ENCODE measurements at places on chromosomes 11 and 22. TPM values are rescaled to one million over a fixed set of nuclear protein-coding genes. Genes with fewer than 3 reads are reported as not detected.

The TUB gene
- 0.40 TPM for polyA plus RNA-seq

- DNase-seq, result no peak
Observed at GRCh38 chr11:34027516-34028408, 23.8 kb upstream of the CAPRIN1 start.

The PPP1CA gene
- polyA plus RNA-seq, result 129 TPM

DNA sequence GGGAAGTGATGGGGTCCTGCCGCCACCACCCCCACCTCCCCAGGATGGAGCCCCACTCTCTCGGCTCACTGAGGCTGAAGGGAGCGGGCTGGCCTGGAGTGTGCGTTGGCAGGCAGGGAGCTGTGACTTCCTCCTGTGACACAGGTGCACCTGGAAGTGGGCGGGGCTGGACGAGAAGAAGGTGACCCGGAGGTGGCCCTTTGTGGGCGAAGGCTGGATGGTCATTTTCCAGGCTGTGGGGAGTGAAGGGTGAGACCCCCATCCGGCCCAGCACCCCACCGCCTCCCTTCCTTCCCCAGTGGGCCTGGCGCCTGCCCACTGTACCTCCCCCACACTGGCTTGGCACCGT is 15.3 kb downstream of the IL17REL start:
- DNase-seq, result no peak

The HEPHL1 gene
- 223 TPM for polyA plus RNA-seq

DNA sequence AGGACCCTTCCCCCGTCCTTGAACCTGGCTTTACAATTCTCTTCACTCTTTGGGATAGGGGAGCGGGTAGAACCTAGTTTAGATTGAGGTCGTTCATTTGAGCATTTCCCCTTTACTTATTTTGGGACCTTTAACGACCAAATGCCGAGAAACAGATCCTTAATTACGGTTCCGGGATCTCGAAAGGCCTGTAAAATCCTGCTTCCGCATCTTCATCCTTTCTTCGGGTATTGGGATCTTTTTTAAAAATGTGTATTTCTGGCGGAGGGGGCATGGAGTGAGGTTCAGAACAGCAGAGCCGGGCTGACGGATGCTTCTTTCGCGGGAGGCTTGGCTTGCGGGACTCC is 395 bp upstream of the HIPK3 start:
- no peak for DNase-seq

- DNase-seq, result peak; percentile 35
Observed at GRCh38 chr22:39174498-39175352, 22.2 kb upstream of the CBX7 start.

DNA sequence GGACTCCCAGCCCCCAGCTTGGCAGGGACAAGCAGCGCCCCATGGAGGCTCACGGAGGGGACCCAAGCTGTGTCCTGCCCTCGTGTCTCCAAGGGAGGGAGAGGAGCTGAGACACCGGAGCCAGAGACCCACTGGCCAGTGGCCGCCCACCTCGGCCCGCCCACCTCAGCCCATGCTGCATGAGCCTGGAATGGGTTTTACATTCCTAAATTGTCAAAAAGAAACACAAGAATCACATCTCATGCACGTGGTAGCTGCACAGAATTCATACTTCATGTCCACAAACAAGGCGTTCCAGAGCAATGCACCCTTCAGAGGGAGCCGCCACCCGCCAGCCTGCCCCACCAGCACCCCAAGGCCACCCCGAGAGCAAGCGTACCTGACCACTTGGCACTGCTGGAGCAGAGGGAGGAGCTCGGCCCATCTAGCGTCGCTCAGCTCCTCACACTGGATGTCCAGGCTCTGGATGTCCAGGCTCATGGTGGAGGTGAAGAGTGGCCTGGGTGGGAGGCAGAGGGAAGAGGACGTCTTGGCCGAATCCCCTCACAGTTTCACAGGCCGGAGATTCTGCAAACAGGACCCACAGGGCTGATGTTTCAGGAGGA is 5.3 kb downstream of the RNH1 start:
- no peak for DNase-seq

GRCh38 chr11:13878077-13878476 is 84.4 kb upstream of the SPON1 start:
- DNase-seq, result no peak

DNA sequence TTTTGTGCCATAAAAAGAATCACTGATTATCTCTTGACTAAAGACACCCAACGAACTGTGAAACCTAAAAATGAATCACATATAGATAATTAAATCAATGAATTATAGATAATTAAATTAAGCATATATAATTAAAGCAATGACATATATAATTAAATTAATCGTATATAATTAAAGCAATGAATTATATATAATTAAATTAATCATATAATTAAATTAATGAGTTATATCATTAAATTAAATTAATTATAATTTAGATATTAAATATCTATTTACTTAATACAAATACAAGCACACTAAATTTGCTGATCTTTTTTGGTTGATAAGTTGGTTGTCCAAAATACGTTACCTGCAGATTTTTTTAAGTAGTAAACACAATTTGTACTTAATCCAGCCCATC is 30.9 kb downstream of the POU2AF1 start:
- DNase-seq, result no peak

DNA sequence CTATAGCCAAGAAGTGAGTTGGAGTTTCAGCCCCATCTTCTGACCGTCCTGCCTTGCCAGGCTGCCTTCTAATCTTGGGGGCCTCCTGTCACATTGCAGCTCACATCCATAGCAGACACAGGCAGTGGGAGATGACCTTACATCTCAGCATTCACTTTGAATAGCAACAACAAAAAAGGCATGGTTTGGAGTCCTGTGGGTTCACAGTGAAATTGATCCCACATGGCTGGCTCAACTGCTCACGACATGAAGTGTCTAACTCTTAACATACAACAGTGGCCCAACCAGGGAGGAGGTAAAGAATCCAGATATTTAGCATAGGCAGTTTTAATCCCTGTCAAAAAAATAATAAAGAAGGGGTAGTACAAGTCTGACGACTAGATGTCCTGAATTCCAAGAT is 38.1 kb downstream of the DBX1 start:
- no peak for DNase-seq

GRCh38 chr11:104524254-104524653 is 360.3 kb upstream of the PDGFD start:
- no peak for DNase-seq

The NRGN gene
- 3.3 TPM for polyA plus RNA-seq

DNA sequence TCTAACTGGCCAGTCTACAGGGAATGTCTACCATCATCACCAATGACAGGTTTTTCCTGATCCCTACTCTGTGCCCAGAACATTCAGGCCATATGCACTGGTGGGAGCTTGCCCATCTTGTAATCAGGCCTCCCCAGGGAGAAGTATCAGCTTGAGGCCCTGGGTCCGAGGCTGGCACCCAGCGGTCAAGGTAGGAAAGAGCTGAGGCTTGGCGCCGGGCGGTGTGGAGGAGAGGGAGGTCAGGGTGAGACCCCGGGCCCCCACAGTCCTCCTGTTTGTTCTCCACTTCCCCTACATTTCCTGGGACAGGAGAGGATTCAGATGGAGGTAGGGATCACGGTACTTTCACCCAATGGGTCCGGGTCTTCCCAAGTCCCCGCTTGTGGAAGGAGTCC is 15.5 kb downstream of the TSKU start:
- DNase-seq, result no peak

The OR6A2 gene
- 0.05 TPM for polyA plus RNA-seq

DNA sequence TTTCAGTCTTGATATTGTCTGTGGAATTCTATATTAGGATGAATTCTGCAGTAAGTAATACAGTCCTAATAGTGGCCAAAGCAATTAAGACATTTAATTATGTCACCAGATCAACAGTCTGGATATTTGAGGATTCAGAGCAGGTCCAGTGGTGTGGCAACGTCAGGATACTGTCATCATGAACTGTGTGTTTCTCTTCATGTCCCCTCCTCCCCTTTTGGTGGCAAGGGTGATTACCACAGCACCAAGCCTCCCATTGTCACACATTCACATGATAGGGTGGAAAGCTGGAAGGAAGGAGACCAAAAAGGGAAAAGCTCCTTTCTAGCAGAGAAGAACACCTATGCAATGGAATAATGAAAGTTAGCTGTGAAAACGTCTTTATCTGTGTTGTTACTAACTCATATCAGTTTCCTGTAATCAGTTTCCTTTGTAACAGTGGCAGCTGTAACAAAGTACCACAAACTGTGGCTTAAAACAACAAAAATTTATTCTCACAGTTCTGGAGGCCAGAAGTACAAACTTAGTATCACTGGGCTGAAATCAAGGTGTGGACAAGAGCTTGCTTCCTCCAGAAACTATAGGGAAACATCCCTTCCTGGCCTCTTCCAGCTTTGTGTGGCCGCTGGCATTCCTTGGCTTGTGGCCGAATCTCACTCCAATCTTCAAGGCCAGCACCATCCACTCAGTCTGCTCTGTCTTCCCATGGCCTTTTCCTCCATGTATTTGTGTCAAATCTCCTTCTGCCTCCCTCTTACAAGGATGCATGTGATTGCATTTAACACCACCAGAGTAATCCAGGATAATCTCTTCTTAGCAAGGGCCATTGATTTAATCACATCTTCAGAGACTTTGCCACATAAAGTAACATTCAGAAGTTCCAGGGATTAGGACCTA is 6.5 kb upstream of the RBM14 start:
- no peak for DNase-seq

- DNase-seq, result no peak
Observed at GRCh38 chr11:3867209-3868091, 12.0 kb downstream of the STIM1 start.

GRCh38 chr11:108866781-108867180 is 201.9 kb downstream of the DDX10 start:
- DNase-seq, result no peak

- no peak for DNase-seq
Observed at GRCh38 chr22:43377896-43378704, 33.7 kb upstream of the MPPED1 start.

- DNase-seq, result no peak
Observed at GRCh38 chr11:96112192-96113128, 188.6 kb upstream of the MTMR2 start.

DNA sequence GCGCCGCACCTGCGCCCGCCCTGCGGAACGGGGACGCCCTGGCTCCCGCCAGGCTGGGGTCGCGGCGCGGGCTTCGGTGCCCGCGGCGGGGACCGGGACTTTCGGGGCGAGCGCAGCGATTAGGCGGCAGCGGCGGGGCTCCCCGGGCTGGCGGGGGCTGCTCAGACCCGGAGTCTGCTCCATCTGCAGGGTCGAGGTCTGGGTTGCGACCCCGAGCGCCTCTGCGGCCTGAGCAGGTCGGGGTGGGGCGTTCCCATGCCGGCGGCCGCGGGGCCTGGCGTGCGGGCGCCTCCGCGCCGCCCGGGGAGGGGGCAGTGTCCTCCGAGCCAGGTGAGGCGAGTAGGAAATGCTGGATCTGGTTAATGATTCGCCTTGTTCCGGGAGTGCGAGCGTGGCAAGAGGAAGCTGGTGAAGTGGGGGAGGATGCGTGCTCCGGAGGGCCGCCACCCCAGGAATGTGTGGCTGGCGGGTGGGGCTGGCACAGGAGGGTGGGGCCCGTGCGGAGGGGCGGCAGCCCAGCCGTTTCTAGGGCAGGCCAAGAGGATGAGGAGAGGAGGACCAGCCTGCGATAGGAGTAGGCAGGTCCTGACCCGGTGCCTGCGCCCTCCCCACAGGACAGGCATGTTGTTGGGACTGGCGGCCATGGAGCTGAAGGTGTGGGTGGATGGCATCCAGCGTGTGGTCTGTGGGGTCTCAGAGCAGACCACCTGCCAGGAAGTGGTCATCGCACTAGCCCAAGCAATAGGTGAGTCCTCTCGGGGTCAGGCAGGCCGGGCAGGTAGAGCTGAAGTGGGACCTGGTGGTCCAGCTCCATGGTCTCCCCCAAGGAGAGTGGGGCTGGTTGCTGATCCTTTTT is 606 bp downstream of the RASSF7 start:
- DNase-seq, result peak; percentile 45

DNA sequence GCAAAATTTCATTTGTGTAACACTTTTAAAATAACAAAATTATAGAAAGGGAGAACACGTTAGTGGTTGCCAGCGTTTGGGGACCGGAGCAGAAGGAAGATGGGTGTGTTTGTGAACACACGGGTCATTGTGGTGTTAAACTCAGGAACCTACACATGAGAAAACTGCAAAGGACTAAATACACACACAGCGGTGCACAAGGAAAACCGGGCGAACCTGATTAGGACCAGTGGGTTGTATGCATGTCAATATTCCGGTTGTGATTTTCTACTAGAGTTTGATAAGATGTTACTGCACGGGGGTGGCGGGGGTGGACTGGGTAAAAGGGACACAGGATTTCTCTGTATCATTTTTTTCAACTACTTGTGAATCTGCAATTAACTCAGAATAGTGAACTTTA is 351.2 kb downstream of the OPCML start:
- DNase-seq, result no peak

GRCh38 chr11:65867284-65868071 is 5.1 kb downstream of the EFEMP2 start:
- DNase-seq, result no peak

GRCh38 chr11:77467993-77468392 is 5.9 kb downstream of the PAK1 start:
- DNase-seq, result no peak

DNA sequence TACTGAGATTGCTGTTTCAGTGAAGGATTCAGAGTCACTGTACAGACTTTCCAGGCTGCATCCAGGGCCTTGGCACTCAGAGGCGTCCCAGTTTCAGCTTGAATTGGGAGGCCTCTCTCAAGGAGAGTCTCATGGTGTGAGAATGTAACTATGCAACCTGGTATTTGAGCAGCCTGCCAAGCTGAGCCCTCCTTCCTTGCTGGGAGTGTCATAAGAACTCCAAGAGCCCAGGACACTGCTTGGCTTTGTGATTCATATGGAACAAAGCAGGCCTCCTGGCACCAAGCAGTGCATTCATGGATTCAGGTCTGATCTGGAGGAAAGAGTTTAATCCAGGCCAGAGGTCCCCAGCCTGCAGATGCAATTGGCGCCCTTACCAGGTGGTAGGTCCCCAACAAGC is 171.7 kb downstream of the DBX1 start:
- DNase-seq, result peak; percentile 40

DNA sequence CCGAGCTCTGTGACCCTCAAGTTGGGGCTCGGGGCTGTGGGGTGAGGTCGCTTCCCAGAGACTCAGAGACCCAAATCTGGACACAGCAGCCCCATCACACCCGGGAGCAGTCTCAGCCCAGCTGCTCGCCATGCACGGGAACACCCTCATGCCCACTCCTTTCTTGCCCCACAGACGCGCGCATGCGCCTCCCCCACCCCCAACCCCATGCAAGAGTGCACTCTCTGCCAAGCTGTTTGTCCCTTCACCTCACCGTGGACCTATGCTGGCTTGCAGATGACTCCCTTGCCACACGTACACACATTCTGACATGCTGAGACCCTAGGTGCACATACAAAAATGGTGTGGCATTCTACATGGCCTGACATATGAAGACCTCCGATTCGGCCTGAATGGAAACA is 478 bp upstream of the CD248 start:
- no peak for DNase-seq

- no peak for DNase-seq
Observed at GRCh38 chr11:3841426-3842350, 929 bp upstream of the RHOG start.

The OR5AN1 gene
- polyA plus RNA-seq, result not detected

- DNase-seq, result no peak
Observed at GRCh38 chr22:39206491-39206890, 38.3 kb downstream of the PDGFB start.

GRCh38 chr11:2903672-2904011 is 18.1 kb upstream of the CDKN1C start:
- no peak for DNase-seq

Data from keratinocyte (primary cell).